AG20443 (cell line): ENCODE measurements at places on chromosomes 6 and 20.
A peak's percentile ranks its signal among the peaks of the same experiment; 100 is the strongest.

- DNase-seq, result peak; percentile 56
Observed at GRCh38 chr6:133512410-133513016, 271.4 kb downstream of the EYA4 start.

DNA sequence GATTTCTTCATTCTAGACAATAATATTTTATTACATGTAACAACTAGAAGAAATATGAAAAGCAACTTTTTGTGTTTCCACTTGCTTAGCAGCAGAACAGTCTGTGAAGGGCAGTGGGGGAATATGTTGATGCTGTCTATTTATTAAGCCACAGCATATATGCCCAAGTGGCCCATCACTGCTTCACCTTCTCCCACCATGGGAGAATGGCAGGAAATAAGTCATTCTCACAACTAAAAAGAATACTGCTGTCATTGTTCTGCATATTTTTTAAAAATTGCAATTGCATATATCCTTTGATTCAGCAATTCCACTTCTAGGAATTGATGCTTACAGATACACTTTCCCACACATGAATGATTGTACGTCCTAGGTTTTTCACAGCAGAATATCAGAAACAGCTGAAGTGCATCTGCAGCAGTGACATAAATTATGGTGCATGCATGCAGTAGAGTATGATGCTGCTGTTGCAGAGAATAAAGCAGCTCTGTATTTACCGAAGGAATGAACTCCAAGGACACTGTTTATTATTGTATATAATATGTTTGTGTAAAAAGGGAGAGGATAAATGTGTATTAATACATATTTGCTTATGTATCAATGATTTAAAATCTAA, 26.8 kb downstream of the KIF3B start:
- DNase-seq, result no peak

DNA sequence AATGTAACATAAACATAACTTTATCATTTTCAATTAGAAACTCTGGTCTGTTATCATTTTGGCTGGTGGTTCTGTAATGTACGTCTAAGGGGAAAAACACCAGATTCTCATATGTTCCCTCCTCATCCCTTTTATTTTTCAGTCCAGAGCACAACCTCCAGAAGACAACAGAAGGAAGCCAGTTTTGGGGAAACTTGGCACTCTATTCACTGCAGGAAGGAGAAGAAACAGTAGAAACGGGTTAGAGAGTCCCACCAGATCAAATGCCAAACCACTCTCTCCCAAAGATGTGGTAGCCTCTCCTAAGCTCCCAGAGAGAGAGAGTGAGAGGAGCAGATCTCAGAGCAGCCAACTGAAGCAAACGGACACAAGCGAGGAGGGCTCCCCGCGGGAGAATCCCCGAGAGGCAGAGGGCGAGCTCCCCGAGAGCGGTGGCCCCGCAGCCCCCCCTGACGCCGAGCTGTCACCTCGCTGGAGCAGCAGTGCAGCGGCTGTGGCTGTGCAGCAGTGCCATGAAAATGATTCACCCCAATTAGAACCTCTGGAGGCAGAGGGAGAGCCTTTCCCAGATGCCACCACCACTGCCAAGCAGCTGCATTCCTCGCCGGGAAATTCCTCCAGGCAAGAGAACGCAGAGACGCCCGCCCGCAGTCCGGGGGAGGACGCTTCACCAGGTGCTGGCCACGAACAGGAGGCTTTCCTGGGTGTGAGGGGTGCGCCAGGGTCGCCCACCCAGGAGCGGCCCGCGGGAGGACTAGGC, 117.8 kb downstream of the RTN4IP1 start:
- DNase-seq, result peak; percentile 82

GRCh38 chr20:58635279-58635665, 15.8 kb upstream of the STX16 start:
- no peak for DNase-seq

GRCh38 chr20:46938434-46938833, 43.8 kb downstream of the EYA2 start:
- DNase-seq, result no peak

- no peak for DNase-seq
Observed at GRCh38 chr20:15886250-15886649, 687.0 kb downstream of the KIF16B start.

GRCh38 chr20:58899512-58899911, 47.0 kb downstream of the GNAS start:
- DNase-seq, result no peak

GRCh38 chr6:113723182-113723581, 134.0 kb upstream of the MARCKS start:
- DNase-seq, result no peak

DNA sequence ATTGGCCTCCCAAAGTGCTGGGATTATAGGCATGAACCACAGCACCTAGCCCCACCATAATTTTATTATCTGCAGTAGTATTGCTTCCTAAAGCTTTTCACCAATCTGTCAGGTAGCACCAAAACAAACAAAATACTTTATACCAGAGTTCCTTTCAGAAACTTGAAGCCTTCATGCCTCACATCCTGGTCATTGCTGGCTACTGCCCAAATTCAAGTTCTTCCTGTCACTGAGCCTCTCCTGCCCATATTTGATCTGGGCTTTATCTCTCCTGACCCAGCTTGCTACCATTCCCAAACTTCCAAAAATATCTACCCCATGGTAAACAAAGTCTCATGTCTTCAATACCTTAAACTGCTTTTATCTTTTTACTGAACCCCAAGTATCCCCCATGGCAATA, 34.9 kb upstream of the DST start:
- DNase-seq, result peak; percentile 29

DNA sequence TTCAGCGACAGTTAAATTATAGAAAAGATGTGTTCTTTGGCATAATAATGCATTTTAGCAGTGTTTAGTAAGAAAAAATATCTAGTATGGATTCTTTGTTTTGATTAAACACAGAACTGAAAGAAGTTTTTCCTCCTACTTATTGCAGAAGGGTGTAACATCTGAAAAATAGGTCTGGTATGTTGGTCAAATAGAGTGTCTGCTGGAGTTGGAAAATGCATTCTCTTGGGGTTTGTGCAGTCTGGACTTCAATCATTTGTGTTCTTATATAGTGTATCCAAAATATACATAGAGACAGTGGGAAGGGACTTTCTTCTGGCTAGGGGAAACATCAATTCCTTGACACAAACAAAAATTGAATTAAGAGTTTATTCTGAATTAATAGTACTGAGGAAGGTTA, 132.4 kb upstream of the MAN1A1 start:
- peak; percentile 18 for DNase-seq
